ENCODE measurements at places on chromosomes 12 and 14.

DNA sequence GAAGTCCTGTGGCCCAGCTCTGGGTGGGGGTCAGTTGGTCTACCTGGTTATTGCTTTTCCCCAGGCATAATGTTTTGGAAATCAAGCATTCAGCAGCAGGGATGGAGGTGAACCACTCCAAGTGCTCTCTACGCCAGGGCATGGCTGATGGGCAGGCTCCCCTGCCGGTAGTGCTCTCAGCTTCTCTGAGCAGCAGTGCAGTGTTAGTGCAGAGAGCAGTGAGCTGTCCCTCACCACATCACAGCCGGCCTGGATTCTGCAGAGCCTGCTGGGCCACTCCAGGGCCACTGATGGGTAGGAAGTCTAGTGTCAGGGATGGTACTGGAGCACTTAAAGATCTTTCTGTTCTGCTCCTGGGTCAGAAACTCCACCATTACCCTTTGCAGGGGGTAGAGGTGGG is 151.1 kb downstream of the CALM1 start:
- DNase-seq: no peak

- no peak for DNase-seq
These were observed 608.4 kb upstream of the FOXG1 start for GRCh38 chr14:28157887-28158791.

- no peak for DNase-seq
These were observed 27.7 kb upstream of the TBX3 start for GRCh38 chr12:114711689-114712152.

DNA sequence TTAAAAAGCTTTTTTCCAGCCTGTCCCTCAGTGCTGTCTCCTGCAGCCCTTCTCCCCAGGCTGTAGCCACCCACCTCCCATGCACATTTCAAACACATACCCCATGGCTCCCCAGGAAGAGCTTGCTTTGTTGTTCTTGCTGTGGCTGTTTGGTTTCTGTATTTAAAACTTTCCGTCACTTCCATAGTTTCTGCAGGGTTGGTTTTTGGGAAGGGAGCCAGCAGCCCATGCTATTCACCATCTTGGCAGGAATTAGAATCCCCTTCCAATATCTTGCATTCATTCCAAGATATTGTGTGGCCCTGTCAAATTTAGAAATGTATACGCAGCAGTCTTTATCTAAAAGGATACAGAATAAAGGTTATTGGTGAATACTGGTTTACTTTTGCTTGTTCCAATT is 29.6 kb downstream of the CFAP251 start:
- no peak for DNase-seq

DNA sequence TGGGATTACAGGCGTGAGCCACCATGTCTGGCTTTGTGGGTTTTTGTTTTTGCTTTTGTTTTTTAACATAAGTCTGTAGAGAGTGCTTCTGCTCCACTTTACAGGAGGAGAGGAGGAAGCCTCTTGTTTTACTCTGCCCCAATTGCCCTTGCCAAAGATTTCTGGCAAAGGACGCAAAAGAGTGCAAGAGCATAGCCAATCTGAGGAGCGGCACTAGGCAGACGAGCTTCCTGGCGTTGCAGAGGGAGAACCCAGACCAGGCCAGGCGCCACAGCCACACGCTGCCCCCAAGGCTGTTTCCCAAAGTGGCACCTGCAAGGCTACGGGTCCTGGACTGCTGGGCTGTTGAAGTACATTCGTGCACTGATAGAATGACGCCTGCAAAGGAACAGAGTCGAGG is 96.2 kb downstream of the BBS10 start:
- no peak for DNase-seq

- no peak for DNase-seq
These were observed 168.6 kb downstream of the CPNE8 start for GRCh38 chr12:38736821-38737220.

GRCh38 chr12:124173692-124174091 is 121.2 kb upstream of the RFLNA start:
- no peak for DNase-seq

- peak; percentile 86 for DNase-seq
These were observed 64.1 kb upstream of the PPP4R3A start for GRCh38 chr14:91573894-91574837.

DNA sequence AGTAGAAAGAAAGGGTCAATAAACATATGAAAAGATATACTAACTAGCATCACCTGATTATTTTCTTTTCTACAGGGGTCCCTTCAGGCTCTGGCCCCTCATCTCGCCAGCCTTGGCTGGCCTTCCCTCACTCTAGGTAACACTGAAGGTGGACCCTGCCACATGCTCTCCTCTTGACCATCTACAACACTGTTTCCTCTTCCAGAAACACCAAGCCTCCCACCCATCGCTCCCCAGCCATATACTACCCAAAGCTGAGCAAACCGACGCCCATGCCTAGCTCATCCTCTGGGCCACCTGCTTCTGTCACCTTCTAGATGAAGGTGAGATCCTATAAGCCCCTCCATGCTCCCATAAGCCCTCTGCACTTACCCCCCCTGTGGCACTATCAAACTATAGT is 14.8 kb downstream of the ANAPC5 start:
- no peak for DNase-seq

- no peak for DNase-seq
These were observed 62.6 kb downstream of the SLC38A4 start for GRCh38 chr12:46763230-46763629.

- DNase-seq: no peak
These were observed 65.2 kb downstream of the TBC1D30 start for GRCh38 chr12:64889434-64890216.

GRCh38 chr12:108473400-108474055 is 41.5 kb upstream of the FICD start:
- no peak for DNase-seq

DNA sequence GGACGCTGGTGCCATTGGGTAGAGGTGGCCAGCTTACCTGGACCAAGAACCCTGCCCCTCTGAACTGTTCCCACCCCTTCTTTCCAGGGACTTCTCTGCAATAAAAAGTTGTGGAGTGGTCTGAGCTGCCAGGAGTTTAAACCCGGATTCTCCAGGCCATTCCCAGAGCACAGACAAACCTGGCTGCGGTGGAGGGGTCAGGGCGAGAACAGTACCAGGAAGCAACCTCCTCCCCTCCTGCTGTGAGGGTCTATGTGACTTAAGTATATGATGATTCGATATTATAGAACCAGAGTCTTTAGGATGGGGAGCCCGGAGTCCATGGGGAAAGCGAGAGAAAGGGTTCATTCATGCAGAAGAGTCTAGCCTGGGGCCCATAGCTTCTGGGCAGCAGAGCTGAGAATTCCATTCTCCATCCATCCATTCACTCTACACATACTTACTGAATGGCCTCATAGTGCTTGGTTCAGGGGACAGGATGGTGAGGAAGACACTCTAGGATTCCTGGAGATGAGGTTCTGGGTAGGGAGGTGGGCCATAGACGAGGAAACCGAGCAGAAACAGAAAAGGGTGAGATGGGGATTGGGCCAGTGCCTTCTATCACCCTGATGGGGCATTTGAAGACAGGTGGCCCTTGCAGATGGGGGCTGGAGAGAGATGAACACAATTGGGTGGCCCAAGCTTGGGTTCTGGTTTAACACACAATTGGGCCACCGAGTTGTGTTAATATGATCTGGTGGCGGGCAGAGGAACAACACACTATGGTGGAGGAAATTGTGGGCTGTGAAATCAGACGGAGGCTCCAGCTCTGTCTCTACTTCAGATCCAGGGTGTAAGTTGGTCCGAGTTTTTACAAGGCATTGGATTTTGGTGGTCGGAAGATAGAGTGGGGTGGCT is 5.2 kb downstream of the KRT86 start:
- no peak for DNase-seq

DNA sequence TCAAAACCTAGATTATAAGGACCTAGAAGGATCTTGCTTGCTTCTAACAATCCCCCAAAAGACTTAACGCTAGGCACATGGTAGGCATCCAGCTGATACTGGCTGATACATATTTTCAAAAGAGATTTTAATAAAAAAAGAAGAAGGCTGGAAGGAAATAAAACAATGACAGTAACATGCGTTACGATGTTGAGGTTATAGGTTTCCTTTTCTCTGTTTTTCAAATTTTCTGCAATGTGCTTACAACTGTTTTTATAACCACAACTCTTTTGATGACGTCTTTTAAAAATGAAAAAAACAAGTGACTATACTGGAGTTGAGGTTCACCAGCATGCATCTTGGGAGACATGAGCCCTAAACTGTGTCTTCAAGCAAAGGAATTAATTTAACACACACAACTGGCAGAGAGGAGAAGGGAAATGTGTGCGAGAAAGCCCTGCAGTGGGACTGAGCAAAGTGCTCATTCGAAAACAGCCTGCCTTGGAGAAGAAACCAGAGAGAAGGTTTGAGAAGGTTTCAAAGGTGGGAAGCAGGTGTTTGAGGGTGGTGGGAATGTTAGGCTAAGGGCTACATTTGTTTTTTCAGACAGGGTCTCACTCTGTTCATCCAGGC is 80.4 kb downstream of the DUSP16 start:
- no peak for DNase-seq

DNA sequence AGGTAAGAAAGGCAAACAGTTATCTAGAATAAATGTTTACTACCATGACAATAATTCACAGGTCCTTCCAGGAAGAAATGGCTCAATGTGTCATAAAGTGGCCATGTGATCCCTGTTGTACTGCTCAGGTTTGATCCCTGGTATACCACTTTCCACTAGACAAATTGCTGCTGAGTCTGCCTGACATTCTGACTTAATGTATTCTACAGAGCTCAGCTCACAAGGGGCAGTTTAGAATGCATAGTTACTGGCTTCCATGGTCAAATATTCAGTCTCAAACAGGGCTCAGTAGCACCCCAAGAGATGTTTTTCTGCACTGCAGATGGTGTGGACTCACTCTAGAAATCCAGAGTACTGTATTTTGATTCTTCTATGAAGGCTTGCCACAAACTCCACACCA is 21.8 kb downstream of the TSHR start:
- no peak for DNase-seq

GRCh38 chr14:39434401-39434800 is 2.2 kb upstream of the FBXO33 start:
- no peak for DNase-seq

DNA sequence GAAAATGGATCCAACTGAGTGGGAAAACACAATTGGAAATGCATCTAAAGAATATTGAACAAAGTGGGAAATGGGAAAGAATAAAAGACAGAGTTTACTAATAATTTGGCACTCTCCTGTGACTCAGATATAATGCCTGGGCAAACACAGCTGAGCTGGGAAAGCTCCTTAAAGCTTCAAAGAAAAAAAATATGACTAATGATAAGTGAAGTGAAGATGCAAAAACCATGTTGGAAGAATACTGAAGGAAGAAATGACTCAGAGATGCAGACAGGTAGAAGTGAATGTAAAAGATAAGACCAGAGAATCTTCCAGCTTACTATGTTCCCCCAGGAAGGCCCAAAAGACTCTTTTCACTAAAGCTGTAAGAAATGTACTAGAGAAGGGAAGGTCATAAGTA is 62.4 kb upstream of the FOXG1 start:
- DNase-seq: no peak

DNA sequence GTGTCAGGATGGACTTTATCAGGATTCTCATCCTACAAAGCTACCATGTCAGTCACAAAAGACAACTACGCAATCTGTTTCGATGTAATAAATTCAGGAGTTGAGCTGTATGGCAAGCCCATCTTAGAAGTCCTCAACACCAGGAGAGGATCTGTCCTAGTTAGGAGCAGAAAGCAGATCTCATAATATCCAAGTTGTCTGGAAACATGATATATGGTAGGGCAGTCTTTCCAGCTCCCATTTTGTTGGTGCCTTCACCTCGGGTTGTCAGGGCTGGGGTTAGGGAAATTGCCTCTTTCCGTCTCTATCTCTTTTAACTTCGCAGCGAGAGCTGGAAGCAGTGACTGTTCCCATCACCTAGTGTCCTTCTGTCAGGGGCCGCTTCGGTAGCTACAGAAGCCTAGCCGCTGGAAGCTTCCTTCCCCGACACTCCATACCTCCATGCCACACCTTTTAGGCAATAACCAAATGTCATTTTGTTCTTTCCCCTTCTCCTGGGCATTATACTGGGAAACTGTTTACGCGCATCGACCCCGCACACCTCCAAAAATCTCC is 1.4 kb downstream of the NIN start:
- peak; percentile 30 for DNase-seq

DNA sequence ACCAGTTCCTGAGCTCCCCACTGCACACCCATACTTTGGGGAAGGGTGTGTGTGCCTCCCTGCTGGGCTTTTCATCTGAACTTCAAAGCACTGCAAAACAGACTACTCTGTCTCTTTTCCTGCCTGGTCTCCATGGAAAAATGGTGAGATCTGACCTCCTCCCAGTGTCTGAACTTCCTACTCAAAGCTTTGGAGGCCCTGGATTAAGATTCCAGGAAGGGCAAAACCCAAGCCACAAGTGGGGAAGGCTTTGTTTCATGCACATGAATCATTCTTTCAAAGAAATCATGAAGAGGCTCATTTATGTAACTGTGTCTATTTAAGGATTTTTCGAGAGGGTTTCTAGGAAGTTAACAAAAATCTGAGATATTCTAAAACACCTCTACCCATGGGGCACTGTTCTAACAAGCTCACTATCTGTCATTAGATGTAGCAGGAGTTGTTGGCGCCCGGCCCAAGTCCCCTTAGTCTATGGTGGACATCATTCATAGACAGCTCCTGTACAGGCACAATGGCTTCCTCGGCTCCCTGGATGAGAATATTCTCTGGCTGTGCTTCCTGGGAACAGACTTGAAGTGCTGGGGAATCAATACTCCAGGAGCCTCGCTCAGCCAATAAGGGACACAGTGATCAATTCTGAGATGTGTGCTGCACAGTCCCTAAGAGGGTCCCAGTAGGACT is 224.0 kb downstream of the KTN1 start:
- no peak for DNase-seq

- no peak for DNase-seq
These were observed 24.0 kb upstream of the KRT78 start for GRCh38 chr12:52872644-52873389.

DNA sequence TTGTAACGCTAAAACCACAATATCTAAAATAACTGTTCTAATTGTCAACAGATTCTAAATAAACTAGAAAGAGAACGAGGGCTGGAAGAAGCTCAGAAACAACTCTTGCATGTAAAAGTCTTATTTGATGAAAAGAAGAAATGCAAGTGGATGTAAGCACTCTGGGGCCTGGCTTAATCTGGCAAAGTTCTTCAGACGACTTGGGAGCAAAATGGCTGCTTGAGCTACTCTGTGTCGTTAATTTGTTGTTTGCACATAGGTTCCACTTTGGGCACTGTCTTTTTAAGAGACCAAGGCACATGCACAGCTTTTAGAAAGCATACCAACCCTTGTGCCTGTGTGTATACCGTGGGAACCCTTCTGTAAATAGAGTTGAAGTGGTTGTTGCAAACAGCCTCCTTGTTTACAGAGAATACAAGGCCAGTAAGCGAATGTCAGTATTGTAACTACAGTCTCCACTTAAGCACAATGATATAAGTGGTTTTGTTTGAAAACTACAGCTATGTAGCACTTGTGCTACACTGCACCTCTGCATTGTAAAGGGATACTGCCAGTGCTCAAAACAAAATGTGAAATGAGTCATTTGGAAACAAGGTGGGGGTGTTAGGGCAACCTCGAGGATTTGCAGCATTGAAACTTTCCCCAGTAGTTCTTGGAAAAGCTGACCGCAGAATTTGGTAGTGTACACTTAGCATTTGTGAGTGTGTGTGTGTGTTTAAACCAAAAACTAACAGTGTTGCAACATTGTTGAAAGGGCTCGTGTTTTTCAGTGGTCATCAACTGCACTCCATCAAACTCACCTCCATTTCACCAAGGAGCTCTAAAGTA is 154.3 kb downstream of the CEP83 start:
- no peak for DNase-seq

Data from D341Med (cell line).